ENCODE measurements at places on chromosomes 4 and X.

GRCh38 chr4:111595456-111595855, 549.8 kb upstream of the FAM241A start:
- no peak for DNase-seq

GRCh38 chrX:44068043-44068442, 94.9 kb upstream of the NDP start:
- no peak for DNase-seq

DNA sequence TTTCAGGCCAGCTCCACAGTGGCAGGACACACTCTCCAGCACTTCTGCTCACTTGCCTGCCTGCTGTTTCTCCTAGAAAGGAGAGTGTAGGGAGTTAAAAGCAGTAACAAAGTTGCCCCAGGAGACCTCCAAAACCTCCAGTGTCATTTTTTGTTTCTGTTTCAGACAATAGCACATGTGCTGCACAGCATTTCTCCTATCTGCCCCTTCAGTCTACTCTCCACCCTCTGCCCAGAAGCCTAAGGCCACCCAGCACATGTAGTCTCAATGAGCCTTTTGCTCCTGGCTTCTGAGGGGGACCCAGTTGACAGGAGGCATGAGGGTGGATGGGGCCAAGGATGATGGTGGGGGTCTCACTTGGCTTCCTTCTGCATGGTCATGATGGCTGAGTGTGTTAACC, 329.6 kb upstream of the CLNK start:
- no peak for DNase-seq

- no peak for DNase-seq
Observed at GRCh38 chr4:122163301-122163700, 11.2 kb downstream of the BLTP1 start.

DNA sequence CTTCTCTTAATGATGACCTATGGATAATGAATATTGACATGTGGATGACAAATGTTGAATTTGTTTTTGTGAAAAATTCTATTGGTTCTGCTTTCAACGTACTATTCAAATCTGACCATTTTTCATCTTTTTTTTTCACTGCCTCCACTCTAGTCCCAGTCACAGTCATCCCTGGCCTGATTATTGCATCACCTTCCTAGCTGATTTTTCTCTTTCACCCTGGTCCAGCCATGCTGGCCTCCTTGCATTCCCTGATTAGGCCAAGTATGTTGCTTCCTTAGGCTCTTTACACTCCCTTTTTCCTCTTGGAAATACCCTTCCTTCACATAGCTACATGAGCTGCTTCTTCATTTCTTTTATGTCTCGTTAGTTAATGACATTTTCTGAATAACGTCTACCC, 58.1 kb upstream of the MAP9 start:
- DNase-seq = no peak

DNA sequence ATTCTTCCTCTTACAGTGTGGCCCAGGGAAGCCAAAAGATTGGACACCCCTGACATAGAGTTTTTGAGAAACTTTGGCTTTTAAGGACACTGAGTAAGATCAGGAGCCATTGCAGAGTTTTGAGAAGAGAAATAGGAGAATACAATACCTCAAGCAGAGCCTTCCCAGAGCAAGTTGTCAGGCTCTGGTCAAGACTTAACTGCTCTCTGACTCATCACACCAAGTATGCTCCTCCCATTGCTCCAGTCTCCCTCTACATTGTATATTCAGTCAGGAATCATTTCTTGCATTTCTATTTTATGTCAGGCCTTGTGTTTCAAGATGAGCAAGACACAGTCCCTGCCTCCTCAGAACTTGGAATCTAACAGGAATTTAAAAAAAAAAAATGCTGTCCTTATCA, 176.4 kb upstream of the FMR1 start:
- DNase-seq = no peak

- DNase-seq = no peak
Observed at GRCh38 chr4:159150396-159150795, 47.5 kb downstream of the RAPGEF2 start.

DNA sequence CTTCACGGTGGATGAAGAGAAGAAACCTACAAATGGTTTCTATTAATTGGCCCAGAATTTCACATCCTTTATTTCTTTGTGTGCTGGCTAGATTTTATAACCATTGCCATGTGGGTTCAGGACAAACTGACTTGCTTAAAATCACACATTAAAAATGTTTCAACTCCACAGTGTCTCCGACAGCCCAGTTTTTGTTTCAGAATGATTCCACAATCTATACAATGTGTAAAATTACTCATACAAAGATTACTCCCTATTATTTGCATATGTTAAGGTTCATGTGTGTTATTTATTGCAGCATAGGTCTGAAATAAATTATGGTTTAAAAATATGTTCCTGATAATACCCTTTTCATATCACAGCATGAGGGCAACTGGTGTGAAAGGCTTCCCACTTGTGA, 20.6 kb downstream of the DCHS2 start:
- DNase-seq = no peak

DNA sequence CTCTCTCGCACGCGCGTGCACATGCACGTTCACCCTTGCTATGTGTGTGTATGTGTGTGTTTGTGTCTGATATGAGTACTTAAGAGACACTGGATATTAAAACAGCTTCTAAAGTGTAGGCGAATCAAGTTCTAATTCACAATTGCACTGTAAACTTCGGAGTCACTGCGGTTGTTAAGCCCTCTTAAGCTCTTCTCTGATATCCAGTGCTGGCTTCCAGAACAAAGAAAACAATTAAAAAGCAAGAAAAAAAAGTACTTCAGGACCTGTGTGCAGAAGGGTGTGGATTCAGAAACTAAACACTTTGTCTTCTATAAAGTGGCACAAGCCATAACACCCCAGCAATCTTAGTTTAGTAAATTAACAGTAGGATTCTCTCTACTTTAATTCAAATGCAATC, 300.2 kb downstream of the PCDH7 start:
- DNase-seq = no peak

DNA sequence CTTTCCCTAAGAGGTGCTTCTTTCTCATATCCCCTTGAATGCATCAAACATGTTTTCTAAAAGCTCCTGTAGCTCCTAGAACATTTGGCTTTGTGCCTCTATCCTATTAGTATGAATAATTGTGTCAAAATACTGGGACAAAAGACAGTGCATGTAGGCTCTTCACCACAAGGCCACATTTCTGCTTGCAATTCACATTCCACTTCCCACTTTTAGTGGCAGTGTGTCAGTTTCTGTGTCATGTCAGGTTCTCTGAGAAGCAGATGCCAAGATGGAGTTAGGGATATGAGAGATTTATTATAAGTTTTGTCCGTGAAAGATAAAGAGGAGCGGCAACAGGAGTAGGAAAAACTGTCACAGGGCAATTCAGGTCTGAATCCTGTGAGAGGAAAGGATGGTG, 61.3 kb upstream of the GPRIN3 start:
- DNase-seq = no peak

- DNase-seq = no peak
Observed at GRCh38 chr4:110853242-110853641, 230.4 kb upstream of the PITX2 start.

DNA sequence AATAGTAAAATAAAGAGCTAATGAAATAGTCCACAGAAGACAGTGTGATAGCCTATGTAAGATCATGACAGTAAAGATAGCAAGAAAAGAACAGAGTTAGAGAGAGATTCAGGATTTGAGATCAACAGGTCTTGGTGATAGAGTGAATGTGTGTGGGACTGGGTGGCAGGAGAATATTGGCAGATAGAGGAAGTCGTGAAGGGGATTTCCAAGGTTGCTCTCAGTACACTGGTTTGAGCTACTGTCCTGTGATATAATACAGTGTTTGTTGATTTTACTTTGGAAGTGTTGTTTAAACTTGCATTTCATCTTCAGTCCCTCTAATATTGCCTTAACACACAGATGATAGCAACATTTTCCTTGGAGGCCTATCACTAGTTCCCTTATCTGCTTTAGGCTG, 44.1 kb downstream of the DTHD1 start:
- DNase-seq = no peak

- no peak for DNase-seq
Observed at GRCh38 chr4:147480891-147481576, at the start of gene EDNRA. EDNRA (plus strand) TSS chr4:147481097; CDS start chr4:147485682, 4,585 bp downstream.

GRCh38 chrX:98795636-98796035, 1614.4 kb downstream of the PCDH19 start:
- no peak for DNase-seq

- no peak for DNase-seq
Observed at GRCh38 chr4:33060674-33061542, 2340.7 kb downstream of the PCDH7 start.

GRCh38 chr4:56213543-56213942, 173.7 kb downstream of the AASDH start:
- DNase-seq = no peak
